Activated CD4-positive, CD25-positive, alpha-beta regulatory T cell treated with anti-CD3 and anti-CD28 coated beads, Interleukin-2, amount 50 U/mL, for 24 hours (primary cell): ENCODE measurements at places on chromosomes 13 and 19.
A peak's percentile ranks its signal among the peaks of the same experiment; 100 is the strongest.

GRCh38 chr19:11699931-11700794, 38.6 kb downstream of the ZNF823 start:
- ATAC-seq = no peak

DNA sequence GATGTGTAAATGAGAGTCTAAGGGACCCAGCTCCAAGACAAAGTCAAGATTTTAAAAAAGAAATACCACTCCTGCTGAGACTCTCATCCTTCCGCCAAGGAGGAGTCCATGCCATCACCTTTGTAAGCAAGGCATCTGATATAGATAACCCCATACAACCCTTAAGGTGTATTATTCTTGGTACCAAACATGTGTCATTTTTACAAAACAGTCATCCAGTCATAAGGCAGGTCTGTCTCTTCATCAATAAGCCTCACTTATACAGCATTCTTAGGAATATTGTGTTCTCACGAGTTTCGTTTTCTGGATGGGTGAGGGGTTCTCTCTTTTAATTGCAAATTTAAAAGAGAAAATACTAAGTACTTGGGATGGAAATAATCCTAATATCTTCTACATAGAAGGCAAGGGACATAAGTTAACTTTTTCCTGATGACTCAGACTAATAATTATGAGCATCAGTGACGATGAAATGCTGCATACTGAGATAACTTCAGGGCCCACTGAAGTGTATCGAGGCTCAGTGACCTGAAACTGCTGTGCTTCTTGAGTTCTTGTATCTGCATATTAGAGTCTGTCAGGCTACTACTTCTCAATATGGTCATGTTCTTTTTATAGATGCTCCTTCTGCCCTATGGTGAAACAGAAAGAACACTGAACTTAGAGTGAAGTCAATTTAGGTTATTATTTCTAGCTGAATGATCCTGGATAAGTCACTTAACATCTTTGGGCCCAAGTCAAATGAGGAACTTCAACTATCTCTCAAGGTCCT, 166.6 kb downstream of the KLF12 start:
- peak; percentile 63 for ATAC-seq

DNA sequence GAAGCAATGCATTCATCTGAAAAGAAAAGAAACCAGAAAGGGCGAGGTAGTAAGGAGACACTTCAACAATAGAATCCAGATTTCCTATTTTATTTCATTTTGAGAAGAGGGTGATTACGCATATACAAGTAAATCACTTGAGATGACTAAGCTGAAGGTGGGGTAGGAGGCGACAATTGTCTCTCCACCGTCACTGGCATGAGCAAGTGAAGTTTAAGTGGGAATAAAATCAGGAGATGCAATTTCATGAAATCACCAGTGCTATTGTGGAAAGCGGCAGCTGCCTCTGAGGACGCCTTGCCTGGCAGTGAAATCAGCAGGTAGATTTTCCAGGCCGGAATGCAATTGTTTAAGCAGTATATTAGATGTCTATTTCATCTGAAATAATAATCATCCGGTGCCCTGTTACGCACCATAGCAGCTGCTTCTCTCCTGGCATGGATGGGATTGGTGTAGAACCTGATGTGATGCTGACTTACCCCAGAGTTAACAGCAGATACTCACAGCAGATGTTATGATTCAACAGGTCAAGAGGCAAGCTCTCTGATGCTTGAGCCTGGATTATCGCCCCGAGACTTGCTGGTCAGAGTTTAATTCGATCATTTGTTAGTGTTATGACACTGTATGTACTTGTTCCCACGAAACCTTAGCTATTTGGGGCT, 64.3 kb downstream of the RASL11A start:
- no peak for ATAC-seq

GRCh38 chr13:112777637-112778406, 88.0 kb downstream of the ATP11A start:
- no peak for ATAC-seq

DNA sequence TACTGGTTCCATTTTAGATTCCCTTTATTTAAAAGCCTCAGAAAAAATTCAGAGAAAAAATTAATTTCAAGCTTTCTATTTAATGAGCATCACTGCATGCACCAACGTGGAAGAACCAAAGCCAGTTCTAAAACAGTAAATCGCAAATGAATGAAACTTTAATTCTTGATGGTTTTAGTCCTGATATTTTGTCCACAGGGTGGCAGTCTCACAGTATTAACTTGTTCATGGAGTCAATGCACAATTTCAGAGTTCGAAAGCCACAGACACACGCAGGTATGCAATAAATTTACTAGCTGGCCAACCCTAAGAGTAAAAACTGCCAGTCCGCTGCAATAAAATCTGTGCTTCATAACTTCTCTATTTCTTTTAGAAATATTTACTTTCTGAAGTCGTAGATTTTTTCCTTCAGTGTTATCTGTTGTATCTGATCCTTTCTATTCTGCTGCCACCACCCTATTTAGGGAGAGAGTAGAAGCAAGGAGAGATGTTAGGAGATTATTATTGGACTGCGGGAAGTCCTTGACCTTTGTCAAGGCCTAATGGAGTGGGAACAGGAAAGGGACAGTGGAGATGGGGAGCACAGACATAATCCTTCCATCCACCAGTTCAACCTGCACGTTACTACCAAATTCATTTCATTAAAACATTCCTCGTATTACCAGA, 7.0 kb upstream of the WBP4 start:
- no peak for ATAC-seq

DNA sequence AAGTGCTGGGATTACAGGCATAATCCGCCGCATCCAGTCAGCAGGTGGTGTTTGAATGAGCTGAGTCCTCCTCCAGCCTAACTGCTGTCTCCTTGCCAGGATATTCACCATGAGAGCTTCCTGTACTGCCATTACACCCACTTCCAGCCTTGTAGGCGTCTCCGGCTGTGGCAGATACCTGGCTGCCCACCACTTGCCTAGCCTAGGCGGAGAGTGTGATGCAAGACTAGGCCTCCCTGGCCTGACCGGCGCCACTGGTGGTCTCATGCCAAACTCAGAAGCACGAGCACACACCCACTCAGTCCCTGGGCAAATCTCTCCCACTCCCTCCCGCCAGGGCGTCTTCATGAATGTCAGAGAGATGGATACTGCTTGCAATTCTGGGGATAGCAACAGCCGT, 16.6 kb downstream of the IL12RB1 start:
- no peak for ATAC-seq

GRCh38 chr19:27936139-27936538, 1276.8 kb downstream of the UQCRFS1 start:
- ATAC-seq = no peak

DNA sequence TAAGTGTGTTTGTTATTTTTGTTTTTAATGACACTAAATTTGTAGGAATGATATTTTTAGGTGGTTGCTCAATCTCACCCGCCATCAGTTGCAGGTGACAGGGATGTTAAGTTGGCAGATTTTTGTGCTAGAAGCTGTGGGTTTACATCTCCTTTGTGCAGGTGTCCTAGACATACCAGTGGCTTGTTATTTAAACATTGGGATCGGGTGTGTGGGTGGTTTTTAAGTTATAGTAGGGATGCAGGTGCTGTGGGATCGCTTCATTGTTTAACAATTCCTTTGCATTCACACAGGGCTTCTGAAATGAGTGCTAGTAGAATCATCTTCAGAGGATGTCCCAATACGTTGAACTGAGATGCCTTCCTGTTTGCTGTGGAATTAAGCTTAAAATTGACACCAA, 100.0 kb downstream of the SHISA2 start:
- no peak for ATAC-seq

DNA sequence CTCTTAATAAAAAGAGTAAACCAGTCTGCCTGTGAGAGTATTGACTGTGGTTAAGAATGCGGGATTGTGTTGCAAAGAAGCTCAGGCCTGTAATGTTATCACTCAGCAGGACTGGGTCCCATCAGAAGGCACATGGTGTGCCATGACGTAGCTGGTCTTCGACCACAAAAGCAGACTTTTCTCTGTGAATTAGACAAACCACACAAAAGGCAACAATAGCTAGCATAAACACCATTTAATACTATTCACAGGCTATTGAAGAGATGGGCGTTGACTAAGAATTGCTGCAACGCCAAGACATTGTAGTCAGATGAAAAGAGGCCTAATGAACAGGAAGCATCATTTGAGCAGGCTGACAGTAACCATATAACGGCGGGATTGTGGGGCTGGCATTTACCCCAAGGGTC, 235.6 kb upstream of the SOX21 start:
- ATAC-seq = no peak

- ATAC-seq = no peak
Observed at GRCh38 chr13:98751861-98752466, 508 bp downstream of the SLC15A1 start.

DNA sequence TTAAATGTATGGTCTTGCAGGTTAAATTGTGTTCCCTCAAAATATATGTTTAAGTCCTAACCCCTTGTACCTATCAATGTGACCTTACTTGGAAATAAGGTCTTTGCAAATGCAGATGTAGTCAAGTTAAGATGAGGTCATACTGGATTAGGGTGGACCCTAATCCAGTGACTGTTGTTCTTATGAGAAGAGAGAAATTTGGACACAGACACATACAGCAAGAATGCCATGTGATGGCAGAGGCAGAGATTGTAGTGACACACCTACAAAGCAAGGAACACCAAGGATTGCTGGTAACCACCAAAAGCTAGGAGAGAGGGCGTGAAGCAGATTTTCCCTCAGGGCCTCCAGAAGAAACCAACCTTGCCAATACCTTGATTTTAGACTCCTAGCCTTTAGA, 50.2 kb downstream of the LACC1 start:
- no peak for ATAC-seq

DNA sequence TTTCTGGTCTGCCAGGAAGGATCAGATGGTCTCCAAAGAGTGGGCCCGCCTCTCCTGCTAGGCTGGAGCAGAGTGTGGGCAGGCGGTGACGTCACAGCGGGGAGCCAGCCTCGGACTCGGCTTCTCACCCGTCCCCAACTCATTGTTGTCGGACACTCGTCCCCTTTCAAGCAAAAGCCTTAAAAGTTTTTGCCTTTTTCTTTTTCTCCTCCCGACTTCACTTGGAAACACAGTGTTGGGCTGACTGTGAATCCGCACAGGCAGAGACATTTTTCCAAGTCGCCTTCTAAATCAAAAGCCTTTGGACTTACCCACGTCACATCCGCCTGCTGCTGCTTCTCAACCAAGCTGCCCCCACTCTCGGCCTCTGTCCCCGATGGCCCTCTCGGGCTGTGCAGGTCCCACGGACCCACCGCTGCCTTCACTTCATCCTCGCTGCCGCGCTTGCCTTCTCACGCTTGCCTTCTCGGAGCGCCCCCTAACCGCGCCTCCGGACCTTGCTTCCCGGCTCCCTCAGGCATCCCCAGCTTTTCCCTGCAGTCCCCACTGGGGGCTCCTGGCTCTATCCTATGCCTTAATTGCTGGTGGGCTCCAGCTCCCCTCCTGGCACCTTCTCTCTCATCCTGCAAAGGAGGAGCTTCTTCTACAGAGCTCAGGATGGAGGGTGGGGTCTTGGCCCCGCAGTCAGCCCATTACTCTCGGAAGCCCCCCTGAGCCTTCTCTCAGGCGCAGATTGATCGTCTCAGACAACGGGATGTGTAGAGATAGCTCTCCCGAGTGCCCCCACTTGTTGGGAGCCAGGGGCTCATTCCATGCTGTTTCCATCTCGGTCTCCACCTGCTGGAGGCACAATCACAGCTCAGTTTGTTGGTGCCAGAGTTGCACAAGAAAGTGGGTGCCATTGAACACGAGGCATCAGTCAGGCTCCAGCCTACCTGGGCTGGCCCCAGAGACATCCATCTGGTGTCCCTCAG, 3.9 kb upstream of the ZNF135 start:
- no peak for ATAC-seq

- no peak for ATAC-seq
Observed at GRCh38 chr19:371501-372168, 27.0 kb upstream of the MIER2 start.

GRCh38 chr19:31146546-31147183, 202.6 kb downstream of the TSHZ3 start:
- ATAC-seq = no peak

- no peak for ATAC-seq
Observed at GRCh38 chr13:77497350-77497749, 38.2 kb upstream of the SCEL start.

DNA sequence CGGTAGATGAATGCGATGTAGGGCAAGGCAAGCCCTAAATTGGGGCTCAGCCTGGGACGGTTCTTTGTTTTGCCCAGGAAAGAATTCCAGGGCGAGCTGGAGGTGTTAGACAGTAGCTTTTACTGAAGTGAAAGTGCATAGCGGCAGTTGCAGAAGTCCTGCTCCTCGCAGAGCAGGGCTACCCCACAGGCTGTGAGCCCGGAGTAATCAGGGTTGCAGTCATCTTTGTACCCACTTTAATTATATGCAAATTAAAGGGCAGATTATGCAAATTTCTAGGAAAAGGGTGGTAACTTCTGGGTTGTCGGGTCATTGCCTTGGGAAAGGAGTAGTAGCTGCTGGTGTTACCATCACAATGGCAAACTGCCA, 30.5 kb downstream of the VAV1 start:
- no peak for ATAC-seq

DNA sequence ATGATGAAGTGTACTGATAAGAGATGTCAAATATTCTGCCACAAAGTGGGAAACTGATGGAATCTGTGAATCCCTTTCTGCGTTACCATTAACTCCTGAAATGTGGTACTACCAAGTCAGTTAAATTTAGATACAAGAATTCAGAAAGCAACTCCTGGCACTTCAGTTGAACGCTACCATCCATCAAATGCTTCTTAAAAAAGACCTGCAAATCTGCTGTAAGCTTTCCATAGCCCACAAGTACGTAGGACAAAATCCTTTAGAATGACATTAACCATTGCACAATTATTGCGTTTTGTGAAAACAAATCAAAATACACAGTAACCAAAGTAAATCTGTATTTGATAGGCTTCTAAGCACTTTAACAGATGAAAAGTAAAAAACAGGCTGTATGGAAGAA, 5.4 kb downstream of the SMAD9 start:
- no peak for ATAC-seq

GRCh38 chr19:41620171-41620570, 6.7 kb downstream of the CEACAM4 start:
- no peak for ATAC-seq

GRCh38 chr13:73401769-73402168, 343.0 kb downstream of the KLF5 start:
- no peak for ATAC-seq

- ATAC-seq = no peak
Observed at GRCh38 chr13:47798906-47799305, 202.2 kb downstream of the SUCLA2 start.
